ENCODE measurements at places on chromosomes 3 and 15.

DNA sequence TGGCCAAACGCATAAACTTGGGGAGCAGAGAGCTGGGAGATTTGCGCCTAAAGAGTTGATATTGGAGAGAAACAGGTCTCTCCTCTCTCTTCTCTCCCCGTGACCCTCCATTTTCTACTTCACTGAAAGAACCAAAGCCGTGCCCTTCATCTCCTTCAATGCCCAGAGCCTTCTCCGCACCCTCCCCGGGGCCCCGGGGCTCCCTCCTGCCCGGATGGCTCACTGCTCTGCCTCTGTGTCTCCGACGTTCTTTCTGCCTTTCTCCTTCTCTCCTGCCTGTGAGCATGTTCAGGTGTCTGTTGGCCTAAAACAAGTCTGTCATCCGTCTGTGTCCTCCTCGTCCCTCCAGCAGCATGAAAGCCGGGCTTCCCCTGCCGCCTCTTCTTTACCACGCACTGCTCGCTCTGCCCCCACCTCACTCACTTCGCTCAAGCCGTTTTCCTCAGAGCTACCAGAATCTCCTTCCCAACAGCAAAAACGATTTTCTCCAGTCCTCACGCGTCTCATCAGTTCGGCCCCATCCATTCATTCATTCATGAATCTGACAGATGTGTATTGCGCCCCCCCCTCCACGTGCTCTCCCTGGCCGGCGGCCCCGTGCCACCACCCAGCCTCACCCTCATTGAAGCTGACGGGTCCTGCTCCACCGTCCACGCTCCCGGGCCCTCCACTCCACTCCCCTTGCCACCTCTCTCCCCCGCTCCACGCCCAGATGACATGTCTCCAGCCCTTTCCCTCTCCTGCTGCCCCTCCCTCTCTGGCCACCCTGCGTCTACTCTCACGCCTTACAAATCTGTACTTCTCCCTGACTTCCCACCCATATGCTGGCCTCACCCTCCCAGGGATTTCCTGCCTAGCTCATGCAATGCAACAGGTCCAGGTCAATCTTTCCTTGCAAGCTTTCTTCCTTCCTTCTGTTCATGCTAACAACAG is 10.2 kb downstream of the MUC4 start:
- DNase-seq: no peak

DNA sequence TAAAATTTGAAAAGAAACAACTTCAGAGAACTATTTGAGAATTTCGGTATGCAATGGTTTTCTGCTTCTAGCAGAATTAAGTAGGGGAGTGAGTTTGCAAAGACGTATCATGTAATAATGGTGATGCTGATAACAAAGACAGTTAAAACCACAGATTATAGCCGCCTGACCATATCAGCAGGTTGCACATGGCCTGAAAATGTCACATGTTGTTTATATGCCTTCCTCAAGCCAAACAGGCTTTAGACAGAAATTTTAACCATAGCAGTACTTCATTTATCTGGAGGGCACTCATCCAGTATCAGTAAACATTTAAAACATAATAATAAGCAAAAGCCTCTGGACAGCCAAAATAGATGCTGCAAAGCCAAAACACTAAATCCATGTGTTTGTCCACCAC is 131.7 kb downstream of the RYR3 start:
- no peak for DNase-seq

DNA sequence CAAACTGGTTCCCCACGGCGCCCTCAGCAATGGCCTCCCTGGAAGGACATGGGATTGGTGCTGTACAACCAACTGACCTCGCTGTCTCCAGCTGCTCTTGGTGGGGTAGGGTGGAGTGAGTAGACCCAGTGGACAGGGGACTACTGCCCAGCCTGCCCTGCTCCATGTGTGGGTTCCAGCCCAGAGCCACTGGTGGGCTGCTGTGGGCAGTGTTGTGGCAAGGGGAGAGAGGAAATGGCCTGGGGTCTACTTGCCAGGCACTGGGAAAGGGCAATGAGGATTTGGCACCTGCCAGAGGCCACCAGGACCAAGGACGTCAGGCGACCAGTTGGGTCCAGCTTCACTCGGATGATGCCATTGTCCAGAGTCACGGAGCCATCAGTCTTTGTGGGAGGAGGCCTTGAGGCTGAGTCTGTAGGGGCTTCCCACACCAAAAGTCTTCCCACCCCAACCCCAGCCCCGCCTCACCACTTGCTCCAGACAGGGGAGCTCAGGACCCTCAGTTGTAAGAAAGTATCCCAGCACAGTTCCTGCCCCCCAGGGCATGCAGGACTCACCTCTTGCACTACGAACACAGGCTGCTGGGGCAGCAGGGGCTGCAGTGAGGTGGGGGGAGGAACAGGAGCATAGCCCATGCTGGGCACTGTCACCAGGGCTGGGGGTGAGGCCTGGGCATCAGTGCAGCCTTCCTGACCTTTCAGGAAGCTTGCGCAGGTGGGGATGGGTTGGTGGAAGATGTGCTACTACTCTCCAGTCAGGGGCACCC is 9.5 kb downstream of the MAN2C1 start:
- DNase-seq: no peak

DNA sequence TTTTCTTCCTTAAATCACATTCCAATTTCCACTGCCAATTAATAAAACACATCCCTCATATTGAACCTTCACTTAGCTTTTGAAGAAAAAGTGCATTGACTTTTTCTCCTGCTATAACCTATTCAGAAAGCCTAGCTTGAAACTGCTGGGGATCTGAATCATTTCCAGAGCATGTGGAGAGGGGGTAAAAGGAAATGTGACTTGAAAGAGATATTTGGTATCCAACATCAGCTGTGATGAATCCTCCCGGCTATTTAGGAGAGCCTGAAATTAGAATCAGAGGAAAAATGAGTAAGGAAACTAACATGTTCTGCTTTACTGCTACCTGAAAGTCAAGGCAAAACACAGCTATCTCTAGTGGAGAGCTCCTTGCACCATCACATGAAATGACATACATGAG is 2.6 kb upstream of the GNB5 start:
- no peak for DNase-seq

GRCh38 chr3:89058371-89058770 is 49.0 kb upstream of the EPHA3 start:
- DNase-seq: no peak

DNA sequence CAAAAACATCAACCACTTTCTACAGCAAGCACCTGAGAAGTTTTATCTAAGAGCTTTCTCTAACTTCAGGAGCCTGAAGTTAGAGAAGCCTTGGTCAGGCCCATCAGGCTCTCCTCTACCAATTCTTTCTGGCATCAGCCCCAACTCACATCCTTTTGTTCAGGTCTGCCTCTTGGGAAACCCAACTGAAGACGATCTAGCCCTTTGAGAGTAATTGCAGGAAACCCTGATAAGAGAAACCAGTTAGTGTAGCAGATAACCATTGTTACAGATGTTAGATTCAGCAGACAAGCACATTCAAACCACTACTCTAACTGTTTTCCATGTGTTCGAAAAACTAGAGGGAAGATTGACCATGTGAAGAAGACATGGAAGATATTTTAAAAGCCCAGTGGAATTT is 27.0 kb upstream of the DYNC1LI1 start:
- no peak for DNase-seq

- DNase-seq: no peak
Measured at GRCh38 chr3:140420621-140421357, 257.1 kb upstream of the TRIM42 start.

Data from putamen (tissue), 1 donor.